ENCODE measurements at places on chromosomes 4 and X.
A peak's percentile ranks its signal among the peaks of the same experiment; 100 is the strongest.

GRCh38 chr4:41339812-41340809, 83.4 kb downstream of the UCHL1 start:
- no peak for DNase-seq

- DNase-seq, result no peak
Observed at GRCh38 chr4:174217273-174218126, 66.0 kb downstream of the FBXO8 start.

GRCh38 chr4:10018818-10019461, 2.4 kb downstream of the SLC2A9 start:
- DNase-seq, result peak; percentile 88

GRCh38 chr4:3037957-3038461, 36.3 kb downstream of the HTT-AS start:
- DNase-seq, result no peak

DNA sequence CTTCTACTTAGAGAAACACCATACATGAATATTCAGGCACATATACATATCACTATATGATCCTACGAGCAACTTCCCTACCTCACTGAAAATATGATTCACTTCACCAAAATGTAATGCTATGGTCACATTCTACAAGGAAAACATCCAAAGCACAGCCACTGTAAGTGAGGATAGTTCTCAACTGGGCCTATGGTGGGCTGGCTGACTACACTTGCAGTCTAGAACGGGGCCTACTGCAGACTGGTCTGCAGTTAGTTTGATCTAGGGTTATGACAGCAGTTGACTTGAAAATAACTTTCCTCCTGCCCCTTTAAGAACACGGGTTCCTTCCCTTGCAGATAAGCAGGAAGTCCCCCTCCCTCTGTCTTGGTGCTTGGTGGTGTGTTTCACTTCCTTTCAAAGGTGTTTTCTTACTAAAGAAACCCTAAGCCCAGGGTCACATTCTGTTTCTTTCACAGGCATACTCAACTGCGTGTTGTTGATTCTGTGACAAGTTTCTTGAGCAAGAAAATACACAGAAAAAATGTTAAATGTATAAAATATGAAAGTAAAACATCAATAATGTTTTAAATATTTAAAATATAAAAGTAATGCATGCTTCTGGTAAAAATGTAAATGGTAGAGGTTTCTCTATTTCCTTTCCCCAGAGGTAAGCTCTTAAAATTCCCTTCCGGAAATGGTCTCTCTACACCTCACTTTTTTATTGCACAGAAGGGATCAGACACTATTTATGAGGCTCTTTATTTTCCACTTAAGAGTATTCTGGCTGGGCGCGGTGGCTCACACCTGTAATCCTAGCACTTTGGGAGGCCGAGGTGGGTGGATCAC, 18.0 kb upstream of the TMSB4X start:
- DNase-seq, result peak; percentile 41

DNA sequence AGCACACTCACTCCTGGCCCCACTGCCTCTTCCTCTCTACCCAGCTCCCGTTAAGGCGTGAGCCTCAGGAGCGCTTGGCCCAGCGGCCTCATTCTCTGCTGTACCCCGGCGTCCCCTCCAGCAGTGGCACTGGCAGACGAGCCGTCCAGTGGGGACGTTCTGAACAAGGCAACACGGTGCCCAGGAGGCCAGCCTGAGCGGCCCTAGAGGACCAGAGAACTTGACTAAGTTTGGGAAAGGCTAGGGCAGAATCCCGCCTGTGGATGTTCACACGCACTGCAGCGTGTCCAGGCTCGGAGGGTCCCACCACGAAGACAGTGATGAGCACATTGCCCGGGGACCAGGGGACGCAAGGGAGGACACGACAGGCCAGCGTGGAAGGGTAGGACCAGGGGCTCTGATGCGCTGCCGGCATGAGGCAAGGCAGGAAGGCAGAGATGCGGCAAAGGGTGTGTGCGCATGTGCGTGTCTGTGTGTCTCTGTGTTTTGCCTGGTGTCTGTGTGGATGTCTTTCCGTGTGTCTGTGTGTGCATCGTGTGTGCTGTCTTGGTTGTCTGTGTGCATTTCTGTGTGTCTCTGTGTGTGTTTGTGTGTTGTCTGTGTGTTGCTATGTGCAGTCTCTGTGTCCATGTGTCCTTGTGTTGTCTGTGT, 89.4 kb downstream of the ABLIM2 start:
- no peak for DNase-seq

DNA sequence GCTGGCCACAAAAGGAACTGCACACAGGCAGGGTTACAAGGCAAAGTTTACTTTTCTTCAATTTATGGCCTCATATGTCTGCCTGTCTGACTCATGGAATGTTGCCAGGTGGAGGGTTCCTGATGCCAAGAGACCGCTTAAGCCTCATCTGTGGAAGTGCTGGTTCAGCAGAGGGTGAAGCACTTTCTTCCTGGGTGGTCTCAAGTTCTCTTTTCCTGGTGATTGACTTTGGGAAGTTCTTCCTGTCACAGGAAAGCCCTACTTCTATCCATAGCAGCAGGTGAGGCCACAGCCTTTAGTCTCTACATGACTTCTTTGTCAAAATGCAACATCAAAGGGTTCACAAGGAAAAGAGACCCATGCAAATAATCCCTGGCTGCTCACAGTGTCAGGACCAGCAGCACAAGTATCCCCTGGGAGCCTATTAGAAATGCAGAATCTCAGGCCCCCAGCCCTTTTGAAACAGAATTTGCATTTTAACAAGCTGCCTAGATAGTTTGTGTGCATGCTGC, 81.4 kb upstream of the IGFBP7 start:
- no peak for DNase-seq

DNA sequence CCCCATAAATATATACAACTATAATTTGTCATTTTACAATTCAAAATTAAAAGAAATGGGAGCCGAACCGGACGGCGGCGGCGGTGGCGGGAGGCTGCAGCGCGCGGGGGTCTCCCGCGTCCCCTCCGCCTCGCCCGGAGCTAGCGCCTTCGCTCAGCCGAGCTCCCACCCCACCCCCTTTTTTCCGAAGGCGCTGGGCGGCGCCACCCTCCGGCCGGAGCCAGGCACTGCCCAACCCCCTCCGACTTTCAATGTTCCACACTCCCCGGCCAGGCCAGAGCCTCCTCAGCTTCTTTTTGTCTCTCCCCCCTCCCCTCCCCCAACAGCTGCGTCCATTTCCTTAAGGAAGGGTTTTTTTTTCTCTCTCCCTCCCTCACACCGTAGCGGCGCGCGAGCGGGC, 214.1 kb upstream of the GEMIN8 start:
- DNase-seq, result no peak

GRCh38 chr4:155197757-155198156, 10.7 kb upstream of the NPY2R start:
- DNase-seq, result no peak

GRCh38 chr4:89483833-89484232, 176.2 kb upstream of the GPRIN3 start:
- no peak for DNase-seq

DNA sequence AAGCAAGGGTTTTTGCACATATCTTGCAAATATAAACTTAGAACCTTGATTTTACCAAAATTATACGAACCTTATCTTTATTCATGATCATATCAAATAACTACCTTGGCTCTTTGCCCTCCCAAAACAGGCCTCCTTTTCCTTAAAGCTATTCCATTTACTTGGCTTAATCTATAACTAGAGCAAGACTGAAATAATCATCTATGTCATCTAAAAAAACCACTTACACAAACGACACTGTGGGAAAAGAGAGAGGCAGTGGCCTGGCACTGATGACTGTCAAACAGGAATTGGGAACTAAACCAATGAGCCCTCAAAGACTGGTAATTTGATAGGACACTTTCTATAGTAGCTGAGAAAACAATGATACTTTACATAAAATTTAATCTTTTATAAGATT, 11.7 kb upstream of the PTPN13 start:
- DNase-seq, result no peak

DNA sequence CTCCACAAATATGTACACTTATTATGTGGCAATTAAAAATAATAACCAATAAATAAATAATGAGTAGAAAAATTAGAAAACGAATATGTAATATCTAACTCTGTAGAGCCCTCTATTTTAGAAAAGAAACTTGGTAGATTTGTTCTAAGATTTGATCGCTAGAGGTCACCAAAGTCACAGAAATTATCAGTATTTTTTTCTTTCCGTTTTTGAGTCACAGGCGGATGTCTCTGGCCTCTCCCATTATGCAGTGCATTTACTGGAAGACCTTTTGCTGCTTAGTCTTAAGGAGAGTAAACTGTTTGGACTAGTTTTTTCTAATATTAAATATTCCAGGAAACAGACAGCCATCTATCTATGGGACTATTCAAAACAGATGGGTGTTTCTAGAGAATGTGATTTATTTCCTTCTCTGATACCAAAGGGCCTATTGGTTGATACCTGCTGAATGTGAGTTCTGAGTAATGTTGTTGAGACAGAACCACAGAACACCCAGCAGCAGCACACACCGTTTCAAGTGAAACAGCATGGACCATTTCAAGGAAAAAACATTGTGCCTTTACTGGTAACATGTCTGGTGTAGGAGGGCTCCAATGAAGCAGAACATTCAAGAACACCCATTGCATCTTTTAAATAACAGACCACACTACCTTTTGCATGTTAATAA, 34.0 kb upstream of the GYPA start:
- no peak for DNase-seq

DNA sequence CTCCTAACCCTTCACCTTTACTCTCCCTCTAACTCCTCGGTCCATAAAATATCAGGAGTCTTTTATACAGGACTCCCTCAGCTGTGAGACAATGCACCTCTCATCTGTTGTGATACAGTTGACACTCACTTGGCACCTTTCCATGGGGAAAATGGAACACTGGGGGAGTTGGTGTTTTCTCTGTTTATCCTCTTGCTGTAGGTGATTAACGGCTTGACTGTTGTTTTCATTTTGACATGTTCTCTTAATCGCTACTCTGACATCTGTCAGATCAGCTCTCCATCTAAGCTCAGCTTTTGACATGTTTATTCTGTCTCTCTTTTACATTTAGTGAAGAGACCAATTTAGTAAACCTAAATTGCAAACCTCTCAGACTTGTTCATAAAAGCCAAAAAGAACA, 604.8 kb downstream of the TRAM1L1 start:
- no peak for DNase-seq

DNA sequence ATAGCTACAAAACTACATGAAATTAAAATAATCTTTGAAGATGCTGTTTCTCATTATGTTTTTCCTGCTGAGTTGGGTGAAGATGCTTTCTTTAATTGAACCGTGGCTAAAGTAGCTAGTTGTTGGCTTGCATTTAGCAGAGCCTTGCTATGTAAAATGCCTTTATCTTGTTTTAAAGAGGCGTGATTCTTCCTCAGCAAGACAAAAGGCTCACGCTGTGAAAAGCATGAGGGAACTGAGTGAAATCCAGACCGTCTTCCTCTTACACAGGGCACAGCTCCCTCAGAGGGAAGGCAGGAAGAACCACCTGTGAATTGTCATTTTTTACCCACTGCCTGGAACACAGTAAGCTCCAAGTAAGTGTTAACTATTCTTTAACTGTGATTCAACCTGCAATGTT, 39.0 kb upstream of the ZNF518B start:
- no peak for DNase-seq

- DNase-seq, result no peak
Observed at GRCh38 chr4:173415092-173415491, 16.2 kb upstream of the SCRG1 start.

GRCh38 chrX:19720236-19720635, 167.2 kb downstream of the SH3KBP1 start:
- DNase-seq, result no peak

DNA sequence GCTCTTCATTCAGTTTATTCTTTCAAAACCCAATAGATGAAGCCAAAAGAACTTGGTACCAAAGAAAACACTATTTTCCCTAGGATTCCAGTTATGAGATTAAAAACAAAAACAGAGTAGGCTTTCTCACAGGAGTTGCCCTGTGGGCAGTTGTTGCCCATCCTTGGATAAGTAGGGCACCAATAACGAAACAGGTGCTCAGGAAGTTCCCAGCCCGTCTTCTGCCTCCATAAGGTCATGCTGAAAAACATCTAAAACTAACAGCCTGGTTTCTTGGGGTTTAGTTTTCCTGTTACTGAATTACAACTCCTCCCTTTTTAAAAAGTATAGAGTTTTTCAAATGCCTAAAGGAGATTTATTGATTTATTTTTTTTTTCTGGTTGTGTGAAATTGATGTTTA, 14.7 kb downstream of the TSPAN5 start:
- no peak for DNase-seq

DNA sequence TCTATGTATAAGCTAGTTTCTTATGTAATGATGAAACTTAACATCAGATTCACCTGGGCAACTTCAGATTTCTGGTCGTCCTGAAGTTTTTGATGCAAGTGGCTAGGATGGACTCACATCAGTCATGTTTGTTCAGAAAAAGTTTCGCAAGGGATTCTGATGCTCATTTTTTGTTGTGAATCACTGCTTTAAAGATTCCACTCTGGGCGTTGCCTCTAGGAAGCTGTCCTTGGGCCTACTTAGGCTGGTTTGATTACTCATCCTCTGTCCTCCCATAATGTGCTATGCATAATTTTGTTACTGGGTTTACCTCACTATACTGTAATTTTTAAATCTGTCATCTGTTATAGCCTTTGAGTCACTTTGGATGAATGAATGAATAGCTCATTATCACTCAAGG, 30.8 kb downstream of the HERC3 start:
- no peak for DNase-seq

GRCh38 chr4:41287852-41288251, 31.1 kb downstream of the UCHL1 start:
- no peak for DNase-seq

GRCh38 chr4:133968174-133968573, 233.4 kb downstream of the PABPC4L start:
- no peak for DNase-seq

DNA sequence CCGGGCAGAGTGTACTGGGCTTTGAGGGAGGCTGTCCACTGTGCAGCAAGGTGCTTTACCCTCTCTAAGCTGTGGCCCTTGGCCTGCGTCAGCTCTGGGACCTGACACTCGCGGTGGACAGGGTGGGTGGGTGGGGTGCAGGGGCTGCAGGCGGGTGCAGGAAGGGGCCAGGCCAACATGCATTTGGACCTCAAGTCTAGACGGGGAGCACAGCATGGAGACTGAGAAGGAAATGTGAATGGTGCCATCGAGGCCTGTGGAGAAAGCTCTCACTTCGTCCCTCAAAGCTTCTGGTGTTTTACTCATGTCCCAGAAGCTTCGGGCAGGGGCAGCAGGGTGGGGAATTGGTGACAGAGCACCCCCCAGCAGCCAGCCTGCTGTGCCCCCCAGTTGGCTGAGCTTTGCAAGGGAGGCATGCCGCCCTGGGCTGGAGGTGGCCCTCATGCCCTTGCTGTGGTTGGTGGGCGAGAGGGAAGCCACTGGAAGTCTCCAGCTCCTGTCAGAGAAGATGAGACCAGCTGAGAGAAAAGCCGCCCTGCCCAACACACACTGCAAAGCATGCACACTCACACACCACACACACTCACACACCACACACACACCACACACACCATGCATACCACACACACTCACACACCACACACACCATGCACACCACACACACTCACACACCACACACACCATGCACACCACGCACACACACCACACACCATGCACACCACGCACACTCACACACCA, 12.3 kb downstream of the PNMA6E start:
- DNase-seq, result no peak

DNA sequence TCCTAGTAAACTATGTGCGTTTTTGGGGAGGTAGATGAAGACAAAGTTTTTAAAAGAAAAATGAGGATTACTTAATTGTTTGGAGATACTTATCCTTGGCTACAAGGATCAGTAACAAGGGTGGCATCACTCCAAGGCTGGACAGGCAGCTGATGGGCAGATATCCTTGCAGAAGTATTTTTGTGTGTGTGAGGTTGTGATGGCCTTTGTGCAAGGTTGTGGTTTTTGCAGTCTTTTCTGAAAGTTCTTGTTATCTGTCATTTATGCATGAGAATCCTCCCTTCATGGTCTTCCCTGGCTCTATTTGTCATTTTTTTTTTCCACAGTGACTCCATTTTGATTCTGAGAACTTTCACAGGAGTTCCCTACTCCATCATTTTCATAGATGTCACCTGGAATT, 96.0 kb upstream of the C1GALT1C1 start:
- no peak for DNase-seq
